ENCODE measurements at places on chromosomes 5 and 9.
A peak's percentile ranks its signal among the peaks of the same experiment; 100 is the strongest.

DNA sequence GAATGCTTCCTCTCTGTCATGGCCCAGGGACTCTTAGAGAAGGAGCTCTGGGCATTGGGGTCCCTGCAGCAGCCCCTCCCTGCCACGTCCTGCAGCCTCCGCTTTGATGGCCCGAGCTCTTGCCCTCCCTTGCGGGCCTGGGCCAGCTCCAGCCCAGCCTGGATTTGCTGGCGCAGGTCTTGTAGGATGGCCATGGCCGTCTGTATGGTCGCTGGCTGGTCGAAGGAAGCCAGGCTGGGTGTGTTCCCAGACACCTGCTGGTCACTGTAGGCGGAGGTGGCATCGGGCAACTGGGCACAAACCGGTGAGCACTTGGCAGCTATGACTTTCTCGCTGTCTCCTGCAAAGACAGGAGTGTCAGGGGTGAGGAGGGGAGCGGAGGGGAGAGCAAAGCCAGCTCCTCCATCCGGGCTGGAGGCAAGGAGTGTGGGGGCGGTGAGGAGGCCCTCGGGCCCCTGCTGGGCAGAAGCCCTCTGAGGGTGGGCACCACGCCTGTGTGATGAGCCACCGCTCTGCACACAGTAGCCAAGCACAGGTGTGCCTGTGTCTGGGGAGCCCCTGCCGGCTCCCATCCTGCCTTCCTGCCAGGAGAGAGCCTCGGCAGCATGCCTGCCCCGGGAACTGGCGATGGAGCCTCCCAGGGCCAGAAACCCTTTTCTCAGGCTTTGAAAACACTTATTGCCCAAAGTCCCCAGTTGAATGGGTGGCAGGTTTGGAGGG lies 12.4 kb downstream of the CCDC187 start:
- no peak for DNase-seq

DNA sequence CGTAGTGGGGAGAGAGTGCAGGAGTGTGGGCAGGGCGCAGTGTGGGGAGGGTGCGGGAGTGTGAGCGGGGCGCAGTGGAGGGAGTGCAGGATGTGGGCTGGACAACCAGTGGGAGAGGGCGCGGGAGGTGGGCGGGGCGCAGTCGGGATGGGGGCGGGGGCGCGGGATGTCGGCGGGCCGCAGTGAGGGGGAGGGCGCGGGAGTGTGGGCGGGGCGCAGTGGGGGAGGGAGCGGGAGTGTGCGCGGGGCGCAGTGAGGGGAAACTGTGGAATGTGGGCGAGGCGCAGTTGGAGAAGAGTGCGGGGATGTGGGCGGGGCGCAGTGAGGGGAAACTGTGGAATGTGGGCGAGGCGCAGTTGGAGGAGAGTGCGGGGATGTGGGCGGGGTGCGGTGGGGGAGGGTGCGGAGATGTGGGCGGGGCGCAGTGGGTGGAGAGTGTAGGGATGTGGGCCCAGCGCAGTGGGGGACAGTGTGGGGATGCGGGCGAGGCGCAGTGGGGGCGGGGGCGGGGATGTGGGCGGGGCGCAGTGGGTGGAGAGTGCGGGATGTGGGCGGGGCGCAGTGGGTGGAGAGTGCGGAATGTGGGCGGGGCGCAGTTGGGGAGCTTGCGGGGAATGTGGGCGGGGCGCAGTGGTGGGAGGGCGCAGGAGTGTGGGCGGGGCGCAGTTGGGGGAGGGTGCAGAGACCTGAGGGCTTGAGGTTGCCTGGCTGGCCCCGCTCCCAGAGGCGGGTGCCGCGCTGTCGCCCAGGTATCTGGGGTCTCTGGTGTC lies at the start of gene NXNL2:
NXNL2 (plus strand) TSS at position 723 of the 770 bp plus-strand sequence. CDS start 257 bp downstream, outside the sequence.
- peak; percentile 34 for DNase-seq

DNA sequence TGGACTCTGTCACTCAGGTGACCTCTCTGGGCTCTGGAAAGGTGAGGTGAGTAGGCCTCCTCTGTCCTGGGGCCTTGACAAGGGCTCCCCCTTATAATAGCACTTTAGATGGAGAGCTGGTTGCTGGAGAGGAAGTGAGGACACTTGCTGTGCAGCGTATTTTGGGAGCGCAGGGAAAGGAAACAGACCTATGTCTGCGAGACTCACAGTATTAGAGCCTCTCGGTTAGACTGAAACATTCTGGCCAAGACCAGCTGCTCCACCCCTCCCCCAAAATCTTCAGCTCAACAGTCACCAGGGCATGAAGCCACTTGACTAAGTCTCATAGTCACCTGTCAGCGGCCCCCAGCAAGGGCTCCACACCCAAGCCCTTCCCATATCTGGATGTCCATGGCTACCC lies 213.6 kb downstream of the AGTPBP1 start:
- no peak for DNase-seq

DNA sequence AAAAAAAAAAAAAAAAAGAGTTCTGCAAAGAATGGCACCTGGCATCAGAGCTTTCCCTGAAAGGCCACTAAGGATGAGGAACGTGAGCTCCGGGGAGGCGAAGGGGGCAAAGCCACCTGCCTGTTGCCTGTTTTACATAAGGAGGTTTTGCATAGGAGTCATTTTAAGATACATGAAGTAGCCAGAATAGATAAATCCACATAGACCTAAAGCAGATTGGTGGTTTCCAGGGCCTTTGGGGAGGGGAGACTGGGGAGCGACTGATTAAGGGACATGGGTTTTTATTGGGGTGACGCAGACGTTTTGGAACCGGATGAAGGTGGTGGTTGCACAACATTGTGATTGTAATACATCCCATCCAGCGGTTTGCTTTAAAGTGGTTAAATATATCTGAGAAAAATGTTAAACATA lies 7.1 kb downstream of the NEK6 start:
- DNase-seq: peak; percentile 75

DNA sequence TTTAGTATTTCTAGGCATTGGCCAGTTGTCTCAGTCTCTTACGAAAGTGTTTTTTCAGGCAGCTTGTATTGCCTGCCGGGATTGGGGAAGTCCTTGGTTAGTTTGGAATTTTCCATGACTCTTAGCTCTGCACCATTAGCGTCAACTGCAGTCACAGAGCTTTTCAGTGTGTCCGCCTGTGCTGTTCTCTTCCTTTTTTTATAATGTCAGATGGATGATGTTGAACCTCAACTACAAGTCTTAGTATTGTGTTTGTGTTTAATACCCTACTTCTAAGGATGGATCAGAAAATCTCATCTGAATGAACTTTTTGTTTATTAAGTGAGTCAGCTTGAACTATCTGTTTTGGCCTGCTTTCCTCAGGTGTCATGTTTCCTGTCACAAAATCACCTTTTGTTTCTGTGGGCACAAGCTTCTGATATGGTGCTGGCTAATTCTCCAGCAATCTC lies 33.1 kb downstream of the ATP6V0E1 start:
- no peak for DNase-seq

DNA sequence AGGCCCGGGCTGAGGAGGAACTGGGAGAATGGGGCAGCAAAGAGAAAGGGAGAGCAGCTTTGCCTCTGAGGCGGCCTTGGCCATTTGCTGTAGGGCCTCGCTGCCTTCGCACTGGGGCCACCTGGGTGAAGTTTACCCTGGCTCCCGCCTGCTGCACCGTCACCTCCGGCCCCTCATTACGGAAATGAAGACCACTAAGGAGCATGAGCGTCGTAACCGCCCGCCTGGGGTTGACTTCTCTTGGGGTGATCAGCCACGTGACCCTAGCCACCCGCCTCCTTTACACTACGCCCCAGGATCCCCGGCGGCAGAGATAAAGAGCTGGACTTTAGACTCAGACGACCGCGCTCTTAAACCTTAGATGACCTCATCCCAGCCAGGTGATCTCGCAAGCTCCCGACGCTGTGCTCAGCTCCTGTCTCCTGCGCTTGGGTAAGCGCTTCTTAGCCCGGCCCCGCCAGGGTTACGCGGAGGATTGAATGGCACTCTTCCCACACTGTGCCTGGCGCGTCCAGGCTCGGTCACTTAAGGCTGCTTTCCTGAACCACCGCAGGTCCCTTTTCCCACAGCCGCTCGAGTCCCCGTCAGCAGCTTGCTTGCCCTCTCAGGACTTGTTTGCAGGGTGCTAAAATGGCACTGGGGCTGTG lies 107.9 kb upstream of the LARP1 start:
- peak; percentile 24 for DNase-seq

GRCh38 chr9:136728548-136729123 lies 14.1 kb downstream of the LCN10 start:
- peak; percentile 61 for DNase-seq

DNA sequence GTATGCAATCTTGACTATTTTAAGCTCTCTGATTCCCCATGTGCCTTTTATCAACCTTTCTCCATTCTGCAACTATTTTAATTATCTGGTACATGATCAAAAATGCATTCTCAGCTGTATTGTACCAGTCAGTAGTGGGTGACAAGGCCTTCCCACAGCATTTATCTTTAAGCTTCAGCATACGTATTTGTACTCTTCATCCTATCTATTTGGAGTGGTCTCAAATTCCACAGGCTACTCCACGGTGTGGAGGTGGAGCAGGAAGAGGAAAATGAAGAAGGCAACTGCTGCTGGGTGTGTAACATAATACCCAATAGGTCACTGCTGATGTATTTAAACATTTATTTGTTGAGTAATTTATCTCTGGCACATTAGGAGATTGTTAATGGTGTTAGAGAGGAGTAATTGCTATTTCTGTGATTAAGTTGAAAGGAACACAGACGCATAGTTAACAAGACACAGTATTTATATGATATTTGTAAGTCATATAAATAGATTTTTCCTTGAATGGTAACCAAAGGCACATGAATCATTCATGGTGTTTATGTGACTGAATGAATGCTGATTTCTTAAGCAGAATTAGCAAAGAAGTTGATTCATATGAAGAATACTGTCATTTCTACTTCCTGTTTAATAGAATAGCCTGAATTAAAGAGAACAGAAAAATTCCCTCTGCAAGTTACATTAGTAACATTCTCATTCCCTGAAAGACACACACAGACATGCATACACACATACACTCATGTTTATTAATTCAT lies 153.8 kb upstream of the NR3C1 start:
- DNase-seq: peak; percentile 36

DNA sequence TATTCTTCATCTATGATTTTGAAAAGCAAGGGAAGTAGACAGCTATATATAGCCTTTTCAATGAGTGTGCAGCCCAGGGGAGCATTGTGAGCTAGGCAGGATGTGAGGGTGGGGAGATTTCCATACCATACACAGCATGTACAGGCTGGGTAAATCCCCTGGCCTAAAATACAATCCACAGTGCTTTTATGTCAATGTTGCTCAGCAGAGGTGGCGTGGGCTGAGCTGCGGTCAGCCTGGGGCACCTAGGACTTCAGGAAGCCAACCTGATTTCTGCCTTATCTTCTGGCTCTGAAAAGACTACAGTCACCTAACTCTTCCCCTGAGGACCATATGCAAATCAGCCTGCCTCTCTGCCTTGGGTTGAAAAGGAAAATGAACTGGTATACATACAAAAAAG lies 6.3 kb upstream of the GARIN3 start:
- peak; percentile 82 for DNase-seq

DNA sequence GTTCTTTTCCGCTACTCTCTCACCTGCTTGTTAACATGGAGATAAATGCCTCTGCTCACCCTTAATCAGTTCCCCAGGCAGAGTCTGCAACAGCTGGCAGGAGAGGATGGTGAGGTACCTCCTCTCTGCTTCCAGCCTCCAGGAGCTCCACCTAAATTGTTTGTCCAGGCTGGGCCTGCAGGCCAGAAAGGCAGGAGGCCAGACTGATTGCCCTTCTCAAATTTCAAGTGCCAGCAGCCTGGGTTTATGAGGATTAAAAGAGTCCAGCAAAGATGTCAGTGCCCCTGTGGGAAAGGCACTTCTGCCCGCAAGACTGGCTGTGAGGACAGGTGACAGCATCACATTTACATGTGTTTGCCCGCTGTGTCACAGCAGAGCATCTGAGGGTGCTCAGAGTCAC lies 19.8 kb downstream of the CORO2A start:
- no peak for DNase-seq

DNA sequence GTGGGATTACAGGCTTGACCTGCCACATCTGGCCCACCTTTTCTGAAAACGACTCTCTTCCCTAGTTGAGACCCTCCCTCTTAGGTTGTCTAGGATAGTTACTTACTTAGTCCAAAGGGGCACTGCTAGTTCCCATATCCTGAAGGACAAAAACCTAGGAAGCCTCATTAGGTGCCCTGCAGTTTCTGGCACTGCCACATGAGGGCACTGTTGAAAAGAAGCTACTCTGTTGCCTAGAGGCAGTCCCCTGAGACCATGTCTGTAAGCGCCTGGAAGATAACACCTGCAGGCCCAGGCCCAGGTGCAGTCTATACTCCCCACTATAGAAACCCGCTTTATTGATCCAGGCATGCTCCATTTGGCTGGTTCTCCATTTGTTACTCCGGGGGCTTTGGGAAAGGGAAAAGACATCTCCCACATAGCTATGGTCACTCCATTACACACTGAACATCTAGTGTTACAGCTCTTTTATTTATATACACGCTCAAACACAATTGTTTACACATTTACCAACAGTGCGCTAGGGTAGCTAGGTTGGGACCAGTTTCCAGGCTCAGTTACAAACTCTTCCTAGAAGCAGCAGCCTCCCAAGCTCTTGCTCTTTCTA lies 73.4 kb upstream of the PPARGC1B start:
- no peak for DNase-seq

GRCh38 chr5:90336752-90337151 lies 72.8 kb downstream of the CETN3 start:
- DNase-seq: no peak

DNA sequence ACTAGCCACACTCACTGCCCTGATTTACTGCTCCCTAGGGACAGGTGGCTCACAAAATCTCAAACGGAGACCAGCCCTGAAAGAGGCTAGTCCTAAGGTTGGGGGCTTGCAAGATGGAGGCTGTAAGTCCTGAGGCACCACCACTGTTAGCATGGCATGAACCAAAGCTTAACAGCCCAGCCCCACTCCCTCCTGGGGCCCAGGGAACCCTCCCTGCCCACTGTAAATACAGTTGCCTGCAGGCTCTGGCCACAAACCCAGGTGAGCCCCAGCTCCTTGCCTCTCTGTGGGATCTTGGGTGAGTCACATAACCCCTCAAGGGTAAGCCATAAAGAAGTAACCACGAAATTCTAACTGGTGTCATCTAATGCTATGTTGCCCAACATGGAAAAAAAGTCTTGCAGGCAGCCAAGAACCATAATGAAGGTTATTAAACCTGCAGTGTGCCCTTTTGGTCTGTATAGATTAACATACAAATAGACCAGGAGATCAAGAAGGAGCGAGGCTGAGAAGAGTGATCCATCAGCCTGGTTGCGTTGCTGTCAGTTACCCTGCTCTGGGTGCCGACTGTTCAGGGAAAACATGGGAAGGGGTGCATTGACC lies 1.7 kb upstream of the POMT1 start:
- no peak for DNase-seq

- no peak for DNase-seq
These were observed 239.2 kb downstream of the PIK3R1 start for GRCh38 chr5:68454766-68455165.

DNA sequence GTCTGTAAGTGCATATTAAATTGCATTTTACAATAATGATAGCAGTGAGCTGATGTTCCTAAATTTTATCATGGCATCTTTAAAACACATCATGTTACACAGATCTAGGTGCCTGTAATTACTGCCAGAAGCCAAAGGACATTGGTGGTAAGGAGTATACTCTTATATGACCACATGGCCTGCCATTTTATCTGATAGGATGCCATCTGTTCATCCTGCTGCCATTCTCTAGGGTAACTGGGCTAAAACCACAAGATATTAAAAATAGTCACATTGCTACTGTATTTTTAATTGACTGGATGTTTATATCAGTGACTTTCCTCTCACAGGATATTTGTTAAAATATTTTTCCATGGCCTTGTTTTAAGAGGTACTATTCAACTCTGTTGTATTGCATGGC lies 53.1 kb downstream of the HCN1 start:
- no peak for DNase-seq

GRCh38 chr9:124140941-124141568 lies 116.7 kb upstream of the NEK6 start:
- DNase-seq: no peak

- no peak for DNase-seq
These were observed 4.6 kb upstream of the DND1 start for GRCh38 chr5:140677947-140678346.

GRCh38 chr9:15104826-15105420 lies 194.7 kb upstream of the FREM1 start:
- DNase-seq: peak; percentile 2
